ENCODE measurements at places on chromosomes 2 and 18. TPM values are rescaled to one million over a fixed set of nuclear protein-coding genes. Genes with fewer than 3 reads are reported as not detected.

Gene IL36A
- total RNA-seq = not detected

Gene AQP12B
- not detected for total RNA-seq

Gene BOK
- total RNA-seq = 39.4 TPM

Gene FBLN7
- 2.0 TPM for total RNA-seq

Gene LOXHD1
- not detected for total RNA-seq

Gene RAB10
- total RNA-seq = 71.9 TPM

Gene EMILIN2
- 11.8 TPM for total RNA-seq

Gene IL36RN
- not detected for total RNA-seq

Gene DPYSL5
- total RNA-seq = not detected

Gene FKBP1B
- total RNA-seq = 22.8 TPM

Gene ST8SIA5
- not detected for total RNA-seq

Gene ASB18
- total RNA-seq = not detected

Gene C1GALT1C1L
- 0.20 TPM for total RNA-seq

Gene GALM
- 11.2 TPM for total RNA-seq

Gene G6PC2
- not detected for total RNA-seq
